ENCODE measurements at places on chromosomes 4 and X.

DNA sequence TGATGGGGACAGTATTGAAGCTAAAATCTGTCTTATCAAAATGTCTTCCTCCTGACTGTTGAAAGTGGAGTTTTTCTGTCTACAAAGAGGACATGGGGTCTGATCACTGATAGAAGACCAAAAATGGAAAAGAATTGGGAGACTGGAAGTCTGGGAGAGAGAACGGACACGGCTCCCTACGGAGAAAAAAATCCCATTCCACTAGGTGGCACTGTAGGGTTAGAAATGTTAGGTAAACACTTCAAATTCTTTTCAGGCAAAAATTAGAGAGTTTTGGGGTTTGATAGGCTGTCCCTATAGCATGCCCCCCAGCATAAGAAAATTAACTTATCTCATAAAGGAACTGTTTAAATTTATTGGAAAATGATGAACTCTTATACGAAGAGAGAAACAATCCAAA, 200.5 kb downstream of the FAM133A start:
- DNase-seq, result no peak

GRCh38 chr4:40865696-40866095, 115.9 kb downstream of the NSUN7 start:
- no peak for DNase-seq

DNA sequence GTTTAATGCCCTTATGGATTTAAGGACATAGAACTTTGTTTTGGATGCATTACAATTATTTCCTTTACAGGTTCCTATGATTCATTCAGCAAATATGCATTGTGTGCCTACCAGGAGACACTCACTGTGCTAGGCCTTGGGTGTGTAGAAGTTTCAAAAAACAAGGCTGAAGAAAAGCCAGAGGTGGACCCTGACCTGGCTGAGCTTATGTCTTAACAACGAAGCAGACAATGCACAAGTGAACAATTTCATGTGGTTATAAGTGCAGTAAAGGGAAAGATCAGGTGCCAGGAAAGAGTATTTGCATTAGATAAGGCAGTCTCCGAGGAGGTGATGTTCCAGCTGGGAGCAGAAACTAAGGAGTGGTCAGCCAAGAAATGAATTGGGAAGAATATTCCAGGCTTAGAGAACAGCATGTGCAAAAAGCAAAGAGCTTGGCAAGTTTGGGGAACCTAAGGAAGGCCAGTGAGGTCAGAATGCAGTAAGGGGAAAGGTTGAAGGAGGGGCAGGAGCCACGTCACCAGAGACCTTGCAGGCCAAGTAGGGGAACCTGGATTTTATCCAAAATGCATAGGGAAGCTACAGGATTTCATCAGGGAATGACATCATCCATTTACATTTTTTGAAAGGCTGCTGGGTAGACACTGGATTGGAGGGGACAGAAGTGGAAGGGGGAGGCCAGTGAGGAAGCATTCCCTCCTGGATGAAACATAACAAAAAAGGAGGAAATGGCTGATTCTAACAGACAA, 193.6 kb downstream of the SOWAHB start:
- peak; percentile 65 for DNase-seq

- DNase-seq, result no peak
These were observed 700 bp downstream of the VMA21 start for GRCh38 chrX:151397741-151398070.

DNA sequence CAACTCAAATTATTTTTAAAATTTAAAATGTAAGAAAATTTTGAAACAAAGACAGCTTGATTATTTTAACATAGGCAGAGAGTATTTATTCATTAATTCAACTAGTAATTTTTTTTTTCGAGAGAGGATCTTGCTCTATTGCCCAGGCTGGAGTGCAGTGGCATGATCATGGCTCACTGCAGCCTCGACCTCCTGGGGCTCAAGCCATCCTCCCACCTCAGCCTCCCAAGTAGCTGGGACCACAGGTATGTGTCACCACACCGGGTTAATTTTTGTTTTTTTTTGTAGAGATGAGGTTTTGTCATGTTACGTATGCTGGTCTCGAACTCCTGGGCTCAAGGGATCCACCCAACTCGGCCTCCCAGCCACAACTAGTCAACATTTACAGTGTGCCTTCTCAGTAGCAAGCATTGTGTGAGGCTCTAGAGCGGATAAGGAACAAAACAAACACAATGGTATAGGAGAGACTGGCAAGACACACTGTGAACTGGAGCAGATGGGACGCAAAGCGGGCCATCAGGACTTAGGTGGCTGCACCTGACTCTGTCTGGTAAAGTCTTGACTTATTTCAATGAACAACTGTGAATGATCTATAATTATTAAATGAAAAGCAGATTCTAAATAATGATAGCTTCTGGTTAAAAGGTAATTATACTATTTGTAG, 21.6 kb downstream of the SETD7 start:
- no peak for DNase-seq

- DNase-seq, result peak; percentile 64
These were observed 108.7 kb downstream of the DHRSX start for GRCh38 chrX:2391869-2392606.

DNA sequence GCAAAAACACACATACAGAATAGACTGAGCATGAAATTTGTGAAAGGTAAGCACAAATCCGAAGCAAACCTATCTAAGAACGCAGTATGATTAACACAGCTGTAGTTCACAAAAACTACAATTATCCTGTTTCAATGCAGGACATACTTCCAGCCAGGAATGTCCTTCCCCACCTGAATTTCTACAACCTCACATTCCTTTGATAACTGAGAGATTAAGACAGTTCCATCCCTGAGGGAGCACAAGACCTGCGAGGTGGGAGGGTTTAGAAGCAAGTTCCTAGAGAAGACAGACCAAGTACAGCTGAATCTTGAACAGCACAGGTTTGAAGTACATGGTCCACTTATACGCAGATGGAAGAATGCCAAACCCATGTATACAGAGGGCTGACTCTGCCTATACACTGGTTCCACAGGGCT, 10.6 kb downstream of the ABCG2 start:
- no peak for DNase-seq

DNA sequence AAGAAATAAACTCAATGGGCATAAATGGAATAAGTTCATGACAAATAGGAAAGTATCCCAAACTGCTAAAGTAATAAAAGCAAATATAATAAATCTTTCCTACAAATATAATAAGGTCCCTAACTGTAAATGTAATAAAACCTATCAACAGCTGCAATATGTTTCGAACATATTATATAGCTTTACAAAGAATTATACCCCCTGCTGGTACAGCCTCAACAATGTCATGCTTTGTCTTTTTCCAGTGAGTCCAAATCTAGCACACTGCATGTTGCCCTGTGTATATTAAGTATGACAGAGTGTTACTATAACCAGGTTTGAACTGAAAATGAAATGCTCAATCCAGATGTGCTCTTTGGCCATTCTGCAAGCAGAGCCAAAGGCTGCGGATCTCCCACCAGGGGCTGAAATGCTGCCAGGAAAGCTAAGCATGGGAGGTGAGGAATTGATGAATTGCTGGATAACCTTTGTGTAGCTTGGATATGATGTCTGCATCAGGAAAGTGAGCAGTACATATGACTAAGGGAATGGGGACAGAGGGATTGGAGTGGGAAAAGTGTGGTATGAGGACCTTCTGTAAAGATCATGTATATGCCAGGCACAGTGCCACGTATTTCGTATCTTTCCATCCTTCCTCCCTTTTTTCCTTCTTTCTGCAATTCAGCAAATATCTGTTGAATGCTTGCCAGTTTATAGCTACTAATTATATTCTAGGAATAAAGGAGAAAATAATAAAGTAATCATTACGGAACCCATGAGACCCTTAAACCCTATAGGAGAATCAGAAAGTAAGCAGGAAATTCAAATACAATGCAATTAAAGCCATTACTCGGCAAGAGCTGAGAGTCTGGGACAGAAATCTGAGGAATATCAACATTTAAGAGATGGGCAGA, 954.6 kb upstream of the LCORL start:
- DNase-seq, result no peak

DNA sequence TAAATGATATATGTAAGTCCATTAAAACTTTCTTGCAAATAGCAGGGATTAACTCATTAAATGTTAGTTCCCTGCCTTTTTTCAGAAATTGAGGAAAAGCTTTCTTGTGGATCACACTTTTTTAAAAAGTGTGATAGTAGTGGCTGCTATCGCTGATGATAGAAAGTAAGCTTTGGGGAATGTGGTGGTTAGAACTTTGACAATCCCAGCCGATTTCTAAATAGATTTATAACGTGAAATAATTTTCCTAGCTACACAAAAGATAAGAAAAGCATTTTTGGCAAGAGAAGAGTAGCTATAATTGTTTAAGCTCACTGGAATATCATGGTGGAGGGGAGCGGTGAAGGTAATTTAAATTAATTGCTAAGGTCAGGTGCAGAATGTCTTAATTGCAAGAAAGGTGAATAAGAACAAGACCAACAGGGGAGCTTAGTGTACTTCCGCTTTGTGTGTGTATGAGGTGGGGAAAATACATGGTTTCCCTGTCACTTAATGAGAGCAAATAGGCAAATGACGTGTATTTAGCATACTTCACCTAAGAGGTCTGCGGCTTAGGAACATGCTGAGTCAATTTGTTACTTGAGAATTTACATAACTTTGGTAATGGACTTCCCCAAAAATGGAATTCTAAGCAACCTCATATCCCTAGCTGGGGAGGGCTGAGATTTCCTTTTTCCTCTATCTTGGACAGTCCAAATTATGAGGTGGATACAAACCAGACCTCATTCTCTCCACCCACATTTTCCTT, 11.7 kb upstream of the IL21 start:
- no peak for DNase-seq

DNA sequence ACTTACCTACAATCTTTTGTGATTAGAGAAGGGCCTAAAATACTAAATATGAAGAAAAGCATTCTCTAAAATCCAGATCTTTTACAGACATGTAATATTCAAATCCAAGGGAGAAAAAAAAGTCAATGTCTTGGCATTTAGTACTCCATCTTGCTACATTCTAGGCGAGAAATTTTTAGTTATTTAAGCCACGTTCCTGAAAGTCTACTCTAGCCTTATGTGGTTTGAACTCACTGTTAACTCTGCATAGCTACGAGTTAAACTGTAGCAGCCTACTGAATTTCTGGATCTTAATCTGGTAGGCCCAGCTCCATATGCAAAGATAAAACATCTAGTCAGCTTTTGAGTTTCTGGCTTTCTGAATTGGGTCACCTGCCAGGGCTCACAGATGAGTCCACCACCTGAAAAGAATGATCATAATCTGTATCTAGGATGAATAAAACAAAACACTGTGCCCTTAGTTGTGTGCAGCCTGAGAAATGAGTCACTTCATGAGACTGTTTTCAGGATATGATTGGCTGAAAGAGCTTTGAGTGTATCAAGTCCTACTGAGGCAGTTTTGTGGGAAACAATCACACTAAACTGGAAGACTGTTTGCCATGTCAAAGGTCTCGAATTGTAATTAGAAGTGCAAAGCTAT, 3.2 kb upstream of the NEK1 start:
- no peak for DNase-seq

DNA sequence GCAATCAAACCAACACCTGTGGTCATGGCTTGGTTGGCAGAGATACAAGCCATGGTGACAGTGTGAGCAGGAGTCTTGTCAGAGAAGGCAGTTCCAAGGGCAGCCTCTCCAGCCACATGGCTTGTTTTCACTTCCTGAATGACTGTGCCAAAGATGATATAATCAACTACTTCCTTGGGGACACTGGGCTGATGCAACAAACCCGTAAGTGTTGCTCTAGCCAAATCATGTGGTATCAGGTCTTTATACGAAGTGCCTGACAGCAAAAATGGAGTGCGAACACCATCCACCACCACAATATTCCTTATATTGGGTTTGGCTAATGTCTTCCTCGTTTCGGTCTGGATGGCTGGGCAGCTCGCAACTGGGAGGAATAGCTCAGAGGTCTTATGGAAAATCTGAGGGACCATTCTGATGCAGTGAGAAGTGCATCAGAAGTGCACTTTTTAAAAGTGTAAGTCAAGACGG, 922.0 kb downstream of the NLGN4X start:
- DNase-seq, result no peak

GRCh38 chr4:113637363-113637762, 124.2 kb downstream of the CAMK2D start:
- DNase-seq, result no peak

DNA sequence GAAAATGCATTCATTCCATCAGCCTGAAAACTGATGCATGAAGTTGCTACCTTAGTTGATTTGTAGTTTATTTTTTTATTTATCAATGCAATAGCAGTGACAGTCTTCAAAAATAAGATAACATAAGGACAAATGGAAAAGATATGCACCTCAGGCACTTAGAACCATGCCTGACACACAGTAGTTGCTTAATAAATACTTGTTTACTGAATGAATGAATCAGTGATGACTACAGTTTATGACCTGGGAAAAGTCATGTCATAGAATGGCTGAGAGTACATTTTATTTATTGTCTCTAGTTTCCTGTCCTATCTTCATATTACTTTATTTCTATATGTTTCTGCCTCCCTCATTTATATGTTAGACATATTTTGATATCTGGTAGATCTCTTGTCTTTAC, 171.8 kb downstream of the TLL1 start:
- no peak for DNase-seq

All from fibroblast of skin of left biceps (primary cell).